ENCODE measurements at places on chromosomes 12 and 14.

DNA sequence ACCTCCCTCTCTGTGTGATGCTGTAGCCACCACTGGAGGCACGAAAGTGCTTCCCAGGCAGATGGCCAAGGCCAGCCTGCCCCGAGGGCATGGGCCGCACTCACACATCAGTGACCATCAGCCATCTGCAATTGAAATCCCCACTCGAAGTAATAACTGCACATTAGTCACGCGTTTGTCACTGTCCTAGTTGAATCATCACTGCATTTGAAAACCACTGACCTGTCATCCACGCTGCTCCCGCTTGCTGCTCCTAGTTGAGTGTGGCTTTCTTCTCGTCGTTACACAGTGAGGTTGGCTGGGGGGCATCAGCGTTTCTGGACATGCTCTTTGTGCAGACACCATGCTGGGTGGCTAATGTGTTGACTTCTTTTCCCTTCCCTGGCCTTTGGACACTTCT, 176.1 kb downstream of the ADGRD1 start:
- DNase-seq, result no peak

- DNase-seq, result peak; percentile 25
These were observed 256.4 kb downstream of the NUAK1 start for GRCh38 chr12:105882404-105882803.

DNA sequence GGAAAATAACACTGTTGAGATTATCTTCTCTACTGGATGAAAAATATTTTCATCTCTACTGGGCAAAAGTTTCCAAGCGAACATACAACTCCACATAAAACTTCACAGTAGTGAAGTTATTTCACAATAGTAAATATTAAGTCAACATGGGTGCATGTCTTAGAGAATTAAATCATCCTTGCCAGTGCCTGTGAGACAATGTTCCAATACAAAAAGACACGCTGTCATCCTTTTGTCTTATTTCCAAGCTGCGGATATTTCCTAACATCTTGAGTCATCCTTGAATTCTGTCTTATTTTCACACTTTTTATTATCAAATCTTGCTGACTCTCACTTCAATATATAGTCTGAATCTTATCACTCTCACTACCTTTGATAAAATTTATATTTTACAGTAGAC, 142.9 kb upstream of the KITLG start:
- DNase-seq, result peak; percentile 41

DNA sequence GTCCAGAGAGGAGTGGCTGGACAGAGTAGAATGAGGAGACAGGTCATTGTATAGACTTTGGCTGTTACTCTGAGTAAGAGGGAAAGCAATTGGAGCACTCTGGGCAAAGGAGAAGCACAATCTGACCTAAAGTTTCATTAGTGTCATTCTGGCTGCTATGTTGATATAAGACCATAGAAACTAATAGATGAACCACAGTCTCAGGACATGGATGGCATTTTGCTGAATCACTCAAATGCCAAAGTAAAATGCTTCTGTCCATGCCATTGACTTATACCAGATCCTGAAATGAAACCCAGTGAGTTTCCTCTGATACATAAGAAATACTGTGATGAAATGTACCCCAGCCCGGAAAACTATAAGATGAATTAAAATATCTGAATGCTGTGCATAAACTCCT, 65.8 kb upstream of the COCH start:
- DNase-seq, result no peak

DNA sequence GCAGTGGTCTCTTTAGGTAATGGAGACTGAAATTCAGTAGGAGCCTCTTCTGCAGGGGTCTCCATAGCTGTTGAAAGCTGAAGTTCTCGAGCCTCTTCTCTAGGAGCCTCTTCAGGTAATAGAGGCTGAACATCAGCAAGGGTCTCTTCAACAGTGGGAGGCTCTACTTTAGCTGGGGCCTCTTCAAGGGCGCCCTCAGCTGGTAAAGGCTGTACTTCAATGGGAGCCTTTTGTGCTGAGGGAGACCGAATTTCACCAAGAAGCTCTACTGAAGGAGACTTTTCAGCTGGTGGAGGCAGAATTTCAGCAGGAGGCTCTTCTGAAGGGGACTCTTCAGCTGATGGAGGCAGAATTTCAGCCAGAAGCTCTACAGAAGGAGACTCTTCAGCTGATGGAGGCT, 1.5 kb downstream of the FSCB start:
- DNase-seq, result no peak

- no peak for DNase-seq
These were observed 152.9 kb downstream of the SLC25A21 start for GRCh38 chr14:37019488-37019887.

DNA sequence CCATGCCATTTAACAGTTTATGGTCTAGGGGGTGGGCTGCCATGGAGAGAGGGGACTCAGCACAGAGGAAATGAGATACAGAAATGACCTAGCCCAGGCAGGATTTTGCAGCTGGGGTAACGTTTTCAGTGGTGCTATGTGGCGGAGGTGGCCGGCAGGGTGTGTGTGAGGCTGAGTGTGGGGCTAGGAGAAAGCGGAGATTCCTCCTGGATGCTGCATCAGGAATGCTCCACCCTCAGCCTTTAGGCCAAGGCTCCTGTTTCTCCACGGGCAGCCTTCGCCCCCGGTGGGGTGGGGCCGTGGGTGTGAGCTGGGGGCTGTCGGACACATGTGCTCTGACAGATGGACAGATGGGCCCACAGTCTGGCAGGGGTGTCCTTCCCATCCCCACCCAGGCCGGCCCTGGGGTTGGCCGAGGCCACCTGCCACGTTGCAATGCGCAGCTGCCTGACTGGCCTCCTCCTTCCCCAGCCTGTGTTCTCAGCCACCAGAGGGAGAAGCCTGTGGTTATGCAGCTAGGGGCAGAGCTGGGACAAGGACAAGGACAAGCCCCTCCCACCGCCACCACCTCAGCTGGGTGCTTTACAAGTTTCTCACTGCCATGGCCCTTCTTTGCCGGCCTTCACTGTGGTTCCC, 44.3 kb downstream of the TEAD4 start:
- DNase-seq, result no peak

GRCh38 chr12:108890208-108890607, 10.3 kb downstream of the DAO start:
- no peak for DNase-seq

DNA sequence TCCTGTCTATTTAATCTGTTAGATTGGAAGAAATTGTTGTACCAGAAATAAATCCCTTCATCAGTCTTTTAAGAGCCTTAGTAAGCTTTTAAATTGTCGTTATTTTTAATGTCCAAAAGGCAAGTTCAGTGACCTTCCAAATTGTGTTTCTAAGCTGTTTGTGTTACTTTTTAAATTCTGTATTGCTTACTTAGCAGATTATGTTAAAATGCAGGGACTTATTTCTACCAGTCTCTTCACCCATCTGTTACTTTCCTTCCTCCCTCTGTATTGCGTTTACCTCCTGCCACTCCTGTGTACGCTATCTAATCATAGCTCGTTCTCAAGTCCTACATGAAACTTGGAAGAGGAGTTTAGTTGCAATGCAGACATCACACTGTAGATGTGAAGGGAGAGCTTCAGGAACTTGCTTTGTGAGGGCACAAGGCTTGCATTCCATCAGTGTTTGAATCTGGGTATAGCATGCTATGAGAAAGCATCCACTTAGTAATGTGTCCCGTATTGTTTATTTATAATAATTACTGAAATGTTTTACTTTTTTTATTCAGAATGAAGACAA, 406.5 kb upstream of the RGS6 start:
- no peak for DNase-seq

GRCh38 chr14:95535226-95536021, 574 bp downstream of the GLRX5 start:
- DNase-seq, result no peak

DNA sequence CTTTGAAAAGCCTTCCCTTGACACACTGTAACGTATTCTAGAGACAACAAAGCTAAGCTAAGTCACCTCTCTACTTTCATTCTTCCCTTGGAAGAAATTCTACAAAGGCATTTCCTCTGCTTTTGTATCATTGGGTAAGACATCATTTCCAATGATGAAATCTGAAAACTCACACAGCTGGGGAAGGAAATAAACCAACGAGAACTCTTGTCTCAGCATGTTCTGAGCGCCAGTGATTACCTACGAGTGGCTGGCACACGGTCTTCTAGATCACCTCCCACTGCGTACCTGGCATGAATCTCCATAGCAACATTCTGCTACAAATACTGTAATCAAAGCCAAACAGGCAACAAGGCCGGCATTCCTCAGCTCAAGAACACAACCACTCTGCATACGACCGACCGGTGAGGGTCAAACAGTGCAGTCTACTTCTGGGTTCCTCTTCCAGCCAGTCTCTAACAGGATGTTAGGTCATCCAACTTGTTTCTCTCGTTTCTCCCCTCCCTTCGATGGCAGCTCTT, 7.6 kb downstream of the VPS37B start:
- DNase-seq, result no peak

DNA sequence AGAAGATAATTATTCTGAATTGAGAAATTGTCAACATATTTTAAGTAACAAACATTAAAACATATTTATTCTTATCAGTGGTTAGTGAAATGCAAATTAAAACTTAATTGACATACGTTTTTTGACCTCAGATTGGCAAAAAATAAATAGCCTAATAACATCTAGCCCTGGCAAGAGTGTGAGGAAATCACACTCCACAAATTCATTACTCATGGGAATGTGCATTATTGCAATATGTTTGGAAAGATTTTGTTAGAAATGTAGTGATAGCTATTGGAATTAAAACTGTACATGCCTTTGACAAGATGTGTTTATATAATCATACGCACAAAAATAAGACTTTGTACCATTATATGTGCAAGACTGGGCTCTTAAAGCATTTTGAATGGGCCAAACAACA, 168.6 kb downstream of the KITLG start:
- DNase-seq, result no peak

GRCh38 chr12:46071769-46072624, 81.6 kb upstream of the SCAF11 start:
- DNase-seq, result peak; percentile 25

DNA sequence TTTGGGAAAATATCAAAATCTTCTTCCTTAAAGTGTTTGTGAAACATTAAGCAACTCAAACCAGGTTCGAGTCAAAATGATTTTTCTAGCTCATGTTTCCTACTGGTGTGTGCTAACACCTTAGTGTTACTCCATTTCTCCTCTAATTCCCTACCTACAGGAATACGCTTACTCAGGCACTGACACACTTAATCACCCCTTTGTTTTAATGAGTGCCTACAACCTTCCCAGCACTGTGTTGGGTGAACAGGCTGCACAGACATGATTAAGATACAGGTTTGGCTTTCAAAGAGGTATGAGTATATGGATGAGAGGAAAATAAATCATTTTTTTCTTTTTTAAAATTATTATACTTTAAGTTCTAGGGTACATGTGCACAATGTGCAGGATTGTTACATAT, 15.6 kb upstream of the PZP start:
- DNase-seq, result no peak

- no peak for DNase-seq
These were observed 73.8 kb upstream of the BDKRB2 start for GRCh38 chr14:96130854-96131253.

DNA sequence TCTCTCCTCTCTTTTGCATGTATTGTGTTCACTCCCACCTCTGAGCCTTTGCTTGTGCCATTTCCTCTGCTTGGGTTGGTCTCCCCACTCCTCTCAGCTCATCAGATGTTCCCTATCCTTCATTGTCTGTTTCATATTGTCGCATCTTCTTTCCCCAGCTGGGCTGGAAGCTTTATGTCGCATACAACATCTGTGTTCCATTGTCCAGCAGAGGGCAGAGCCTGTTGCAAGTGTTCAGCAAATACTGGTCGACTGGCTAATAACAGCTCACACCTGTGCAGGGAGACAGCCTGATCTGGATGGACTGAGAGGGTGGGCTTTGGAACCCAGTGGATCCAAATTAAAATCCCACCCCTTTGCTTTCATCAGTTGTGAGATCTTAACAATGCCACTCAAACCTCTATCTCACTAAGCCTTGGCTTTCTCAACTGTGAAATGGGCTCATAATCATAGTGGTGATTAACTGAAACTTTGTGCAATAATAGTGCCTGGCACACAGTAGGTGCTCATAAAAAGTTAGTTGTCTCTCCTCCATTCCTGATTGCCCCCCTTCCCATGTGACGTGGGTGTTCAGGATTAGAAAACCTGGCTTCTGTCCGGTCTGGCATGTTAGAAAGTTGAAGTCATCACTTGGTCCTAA, 75.8 kb downstream of the RIN3 start:
- no peak for DNase-seq

GRCh38 chr12:60257063-60257462, 661.2 kb downstream of the SLC16A7 start:
- peak; percentile 66 for DNase-seq

GRCh38 chr12:6061660-6062059, 62.8 kb downstream of the VWF start:
- no peak for DNase-seq

Data from fibroblast of skin of left biceps (primary cell).